Left colon (tissue), 2 donors: ENCODE measurements at places on chromosomes 7 and 10.

GRCh38 chr7:4792537-4793126 is 17.2 kb downstream of the AP5Z1 start:
- DNase-seq: peak; percentile 38

DNA sequence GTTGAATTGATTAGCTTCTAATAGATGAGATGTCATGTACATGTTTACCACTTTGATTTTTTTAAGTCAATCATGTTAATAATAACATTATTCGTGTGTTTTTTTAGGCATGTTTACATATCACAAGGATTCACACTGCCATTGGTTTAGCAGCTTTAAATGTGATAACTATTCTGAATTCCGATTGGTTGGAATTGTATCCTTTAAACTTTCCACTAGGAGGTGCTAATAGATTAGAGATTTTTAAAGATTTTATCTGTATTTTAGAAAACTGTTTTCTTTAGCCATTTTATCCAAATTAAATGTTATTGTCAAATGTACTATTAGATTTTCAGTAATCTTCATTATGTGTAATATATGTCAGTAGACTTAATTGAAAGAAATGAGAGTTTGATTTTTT is 83.2 kb downstream of the HECTD2 start:
- no peak for DNase-seq

- DNase-seq: no peak
Measured at GRCh38 chr10:47111329-47111862, 188.6 kb upstream of the GDF10 start.

GRCh38 chr10:22959292-22959691 is 31.4 kb downstream of the ARMC3 start:
- no peak for DNase-seq

- DNase-seq: no peak
Measured at GRCh38 chr10:79219322-79219957, 127.8 kb upstream of the PPIF start.

DNA sequence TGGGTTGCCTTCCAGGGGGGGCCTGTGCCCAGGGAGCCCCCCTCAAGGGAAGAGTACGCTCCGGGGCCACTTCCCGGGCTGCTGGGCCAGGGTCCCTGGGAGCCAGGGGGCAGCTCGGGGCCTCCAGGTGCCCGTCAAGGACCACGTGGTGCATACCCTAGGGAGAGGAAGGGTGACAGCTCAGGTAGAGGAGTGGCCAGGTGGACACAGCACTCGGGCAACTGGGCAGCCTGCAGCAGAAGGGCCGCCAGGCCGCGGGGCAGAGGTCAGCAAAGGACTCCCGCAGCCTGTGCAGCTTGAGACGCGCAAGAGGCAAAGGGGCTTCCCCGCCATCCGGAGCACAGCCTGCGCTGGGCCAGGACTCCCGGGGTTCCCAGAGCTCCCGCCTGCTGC is 26.4 kb downstream of the AP5Z1 start:
- DNase-seq: no peak

DNA sequence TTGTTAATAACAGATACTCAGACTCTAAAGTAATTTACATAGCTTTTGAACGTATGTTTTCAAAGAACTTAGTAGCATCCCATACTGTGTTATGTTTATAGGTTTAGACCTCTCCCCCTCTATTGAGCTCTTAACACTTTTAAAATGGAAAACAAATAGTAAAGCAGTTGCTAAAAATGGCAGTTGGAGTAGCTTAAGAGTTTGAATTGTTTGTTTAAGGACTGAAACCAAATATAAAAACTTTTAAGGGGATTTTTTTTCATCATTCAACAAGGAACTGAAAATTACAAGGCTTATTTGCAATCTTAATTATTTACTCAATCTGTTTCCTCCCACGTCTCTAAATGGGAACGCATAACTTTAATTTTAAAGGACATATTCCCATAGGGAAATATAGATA is 1.6 kb upstream of the SPAG6 start:
- no peak for DNase-seq

DNA sequence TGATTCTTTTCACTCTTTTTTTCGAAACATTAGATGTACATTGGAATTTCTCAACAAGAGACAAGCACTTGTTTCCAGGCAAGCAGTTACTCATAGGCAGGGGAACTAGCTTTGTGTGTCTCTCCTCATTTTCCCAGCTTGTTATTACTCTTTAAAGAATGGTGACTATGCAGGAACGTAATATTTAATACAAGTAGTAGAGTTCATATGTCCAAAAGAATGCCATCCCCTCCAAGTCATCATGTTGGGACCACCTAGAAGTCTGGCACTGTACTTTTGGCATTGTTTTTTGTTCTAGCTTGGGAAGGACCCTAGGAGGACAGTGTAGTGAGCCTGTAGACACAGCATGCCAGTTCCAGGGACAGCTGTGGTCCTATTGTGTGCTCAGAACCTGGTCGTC is 650.7 kb downstream of the INHBA start:
- no peak for DNase-seq

DNA sequence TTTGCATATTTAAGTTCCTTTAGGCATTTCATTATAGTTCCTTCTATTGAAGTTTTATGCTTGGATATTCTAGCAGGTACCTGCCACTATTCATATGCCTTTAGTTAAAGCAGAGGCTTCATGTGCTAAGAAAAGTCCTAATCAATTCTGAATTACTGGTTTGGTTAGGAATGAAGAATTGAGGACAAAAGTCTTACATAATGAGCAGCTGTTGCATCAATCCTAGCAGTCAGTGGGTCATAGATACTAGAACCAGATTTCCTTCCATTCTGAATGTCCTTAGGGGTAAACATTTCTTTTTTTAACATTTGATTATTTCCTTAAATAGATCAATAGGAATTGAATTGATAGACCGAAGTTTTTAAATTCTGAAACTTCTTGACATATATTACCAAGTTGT is 59.2 kb downstream of the CDK13 start:
- no peak for DNase-seq

DNA sequence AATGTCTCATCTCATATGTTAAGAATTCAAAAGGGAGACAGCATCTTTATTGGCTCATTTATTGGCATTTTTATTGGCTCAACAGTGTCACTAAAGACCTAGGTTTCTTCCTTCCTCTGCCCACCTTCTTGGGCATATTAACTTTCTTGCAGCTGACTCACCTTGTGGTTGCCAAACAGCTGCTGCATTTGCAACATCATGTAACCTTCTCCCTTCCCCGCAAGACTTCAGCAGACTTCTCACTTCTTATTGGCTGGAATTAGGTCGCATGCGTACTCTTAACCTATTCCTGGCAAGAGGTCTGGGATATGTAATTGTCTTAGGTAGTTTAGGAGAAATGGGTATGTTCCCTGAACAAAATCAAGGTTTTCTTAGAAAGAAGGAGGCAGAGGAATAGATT is 263.2 kb downstream of the POU6F2 start:
- DNase-seq: no peak

- no peak for DNase-seq
Measured at GRCh38 chr10:50561266-50561665, 62.5 kb downstream of the SGMS1 start.
